Kidney epithelial cell (primary cell): ENCODE measurements at places on chromosomes 5 and 9.

- peak; percentile 32 for DNase-seq
Observed at GRCh38 chr5:57598756-57599155, 116.1 kb upstream of the ACTBL2 start.

- DNase-seq: no peak
Observed at GRCh38 chr5:151622367-151623088, 31.4 kb upstream of the FAT2 start.

DNA sequence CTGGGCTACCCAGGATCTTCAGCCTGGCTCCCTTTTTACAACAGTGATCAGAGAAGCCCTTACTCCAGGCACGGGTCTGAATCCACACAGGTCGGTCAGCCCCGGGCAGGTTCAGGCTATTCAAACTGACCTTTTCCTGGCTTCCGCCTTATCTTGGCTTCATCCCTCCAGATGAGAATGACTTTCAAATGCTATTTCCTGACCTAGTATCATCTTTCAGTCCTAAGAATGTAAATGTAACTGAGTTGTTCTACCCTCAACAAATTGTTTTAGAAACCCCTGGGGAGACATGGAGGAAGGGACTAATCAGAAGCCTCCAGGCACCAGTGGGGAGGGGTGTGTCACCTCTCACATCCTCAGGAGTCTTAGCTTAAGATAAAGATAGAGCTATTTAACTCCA, 213.2 kb downstream of the EPB41L4A start:
- no peak for DNase-seq

- no peak for DNase-seq
Observed at GRCh38 chr9:10041726-10042229, 571.0 kb downstream of the PTPRD start.

DNA sequence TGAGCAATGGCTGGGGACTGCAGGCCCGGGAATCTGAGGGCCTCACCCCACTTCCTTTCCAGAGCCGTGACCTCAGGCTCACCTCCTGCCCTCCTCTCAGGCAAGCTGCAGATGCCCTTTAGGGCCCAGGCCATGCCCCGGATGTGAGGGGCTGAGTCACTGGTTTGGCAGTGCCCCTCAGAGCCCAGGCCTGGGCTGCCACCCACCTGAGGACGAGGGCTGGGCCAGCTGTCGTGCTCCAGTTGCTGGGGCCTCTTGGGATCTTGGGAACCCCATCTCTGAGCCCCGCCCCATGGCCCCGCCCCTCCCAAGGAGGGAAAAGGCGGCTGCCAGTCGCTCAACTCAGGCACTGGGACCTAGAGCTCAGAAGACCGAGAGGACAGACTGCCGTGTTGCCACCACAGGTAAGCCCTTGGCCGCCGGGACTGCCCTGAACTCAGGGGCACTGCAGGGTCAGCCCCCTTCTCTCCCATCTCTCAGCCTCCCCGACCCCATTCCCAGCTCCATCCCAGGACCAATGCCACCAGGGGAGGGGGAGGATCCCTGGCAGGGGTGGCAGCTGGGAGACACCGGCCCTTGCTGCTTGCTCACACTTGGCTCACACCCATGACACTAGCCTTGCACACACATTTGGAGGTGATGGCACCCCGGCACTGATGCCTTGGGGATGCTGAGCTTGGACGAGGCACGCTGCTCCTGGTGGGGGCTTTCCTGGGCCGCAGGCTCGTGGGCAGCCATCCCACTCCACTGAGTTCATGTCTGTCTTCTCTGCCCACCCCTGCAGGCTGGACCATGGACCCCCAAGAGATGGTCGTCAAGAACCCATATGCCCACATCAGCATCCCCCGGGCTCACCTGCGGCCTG, at the start of gene CYSRT1:
CYSRT1 (plus strand) TSS at position 345 of the 865 bp plus-strand sequence; CDS start at position 793, 448 bp downstream.
- DNase-seq: no peak

DNA sequence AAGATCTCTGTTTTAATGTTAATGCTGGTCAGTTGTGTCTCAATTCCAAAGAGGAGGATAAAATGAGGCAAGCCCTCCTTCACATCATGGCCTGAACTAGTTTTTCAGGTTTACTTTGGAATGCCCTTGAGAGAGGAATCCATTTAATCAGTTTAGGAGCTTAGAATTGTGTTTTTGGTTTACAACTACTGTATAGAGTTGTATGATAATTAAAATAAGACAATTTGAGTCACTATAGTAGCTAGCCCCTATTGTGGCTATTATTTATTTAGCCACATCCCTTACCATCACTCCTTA, 107.8 kb upstream of the PRLR start:
- DNase-seq: no peak

DNA sequence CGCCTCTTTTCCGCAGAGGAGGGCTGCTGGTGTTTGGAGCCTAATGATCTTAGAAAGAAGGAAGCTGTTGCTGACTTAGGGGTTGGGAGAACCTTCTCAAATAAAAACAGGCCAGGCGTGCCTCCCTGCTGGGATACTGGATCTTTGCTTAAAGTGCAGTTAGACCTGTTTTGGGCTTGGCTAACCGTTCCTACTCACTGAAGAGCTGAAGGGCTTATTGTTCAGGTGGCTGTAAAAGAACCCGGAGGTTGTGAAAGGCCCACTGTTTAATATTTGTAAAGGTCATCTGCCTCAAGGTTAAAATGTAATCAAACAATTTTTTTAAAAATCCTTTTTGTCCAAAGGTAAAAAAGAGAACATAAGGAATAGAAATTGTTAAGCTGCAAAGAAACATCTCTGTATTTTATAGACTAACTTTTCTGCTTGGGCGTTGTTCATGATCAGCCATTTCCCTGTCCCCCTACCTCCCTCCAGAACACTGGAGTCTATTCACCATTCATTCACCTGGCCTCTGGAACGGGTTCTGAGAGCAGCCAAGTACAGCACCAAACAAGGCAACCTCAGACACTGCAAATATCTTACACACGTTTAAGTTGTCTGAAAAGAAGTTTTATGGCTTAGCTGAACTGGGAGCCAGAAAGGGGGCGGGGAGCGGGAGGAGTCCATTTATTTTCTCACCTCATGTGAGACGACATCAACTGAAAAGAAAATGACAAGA, 18.6 kb upstream of the MTMR12 start:
- DNase-seq: no peak

GRCh38 chr9:69621730-69622460, 50.3 kb downstream of the APBA1 start:
- DNase-seq: no peak

DNA sequence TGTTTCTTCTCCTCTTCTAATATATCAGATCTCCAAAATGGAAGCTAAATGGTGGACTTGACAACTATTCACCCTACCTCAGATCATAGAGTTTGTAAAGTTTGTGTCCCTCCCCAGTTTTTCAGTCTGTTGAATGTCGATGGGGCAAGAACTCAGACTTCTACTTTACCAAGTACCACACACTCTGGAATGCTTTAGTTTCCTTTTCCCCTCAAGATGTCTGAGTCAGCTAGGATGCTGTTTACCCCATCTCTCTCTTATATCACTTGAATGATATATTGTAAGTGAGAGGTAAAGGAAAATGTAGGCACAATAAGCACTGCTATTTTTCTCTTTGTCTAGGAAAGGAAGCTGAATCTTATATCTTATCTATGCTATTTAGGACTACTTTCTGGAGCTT, 25.9 kb upstream of the TAL2 start:
- DNase-seq: no peak

DNA sequence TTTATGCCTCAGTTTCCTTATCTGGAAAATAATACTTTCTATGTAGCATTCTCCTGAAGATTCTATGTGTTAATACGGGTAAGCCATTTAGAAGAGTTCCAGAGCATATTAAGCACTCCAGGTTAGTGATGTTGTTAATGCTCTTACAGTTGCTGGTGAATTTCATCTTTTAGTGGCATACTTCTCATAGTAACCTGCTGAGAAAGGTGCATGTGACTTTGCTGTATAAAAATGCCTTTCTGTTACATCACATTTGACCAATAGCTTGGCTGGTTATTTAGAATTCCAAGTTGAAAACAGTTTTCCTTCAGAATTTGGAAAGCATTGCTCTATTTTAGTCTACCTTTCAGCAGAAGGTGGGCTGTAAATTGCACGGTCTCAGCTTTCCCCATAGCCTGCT, 27.2 kb downstream of the GCNT1 start:
- DNase-seq: peak; percentile 14

GRCh38 chr5:123700624-123701287, 188.8 kb downstream of the CSNK1G3 start:
- DNase-seq: peak; percentile 96

- no peak for DNase-seq
Observed at GRCh38 chr9:78821126-78821822, 524.3 kb downstream of the PSAT1 start.

DNA sequence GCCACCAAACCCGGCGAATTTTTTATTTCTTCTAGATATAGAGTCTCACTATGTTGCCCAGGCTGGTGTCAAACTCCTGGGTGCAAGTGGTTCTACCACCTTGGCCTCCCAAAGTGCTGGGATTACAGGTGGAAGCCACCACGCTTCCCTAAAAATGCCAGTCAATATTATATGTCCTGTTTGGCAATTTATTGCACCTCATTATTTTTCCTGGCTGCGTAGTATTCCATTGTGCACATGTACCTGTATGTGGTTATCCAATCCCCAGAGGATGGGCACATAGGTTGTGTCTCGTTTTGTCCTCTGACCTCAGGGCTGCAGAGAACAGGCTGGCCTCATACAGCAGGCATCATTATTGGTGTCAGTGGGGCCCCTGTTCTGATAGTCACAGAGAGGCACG, 181.7 kb downstream of the C9orf50 start:
- DNase-seq: no peak

- DNase-seq: no peak
Observed at GRCh38 chr9:78572266-78572665, 275.3 kb downstream of the PSAT1 start.

- DNase-seq: no peak
Observed at GRCh38 chr5:157689942-157690689, 18.8 kb downstream of the C5orf52 start.

- peak; percentile 35 for DNase-seq
Observed at GRCh38 chr9:93586290-93587057, 10.1 kb downstream of the PHF2 start.

- DNase-seq: no peak
Observed at GRCh38 chr5:78626009-78626571, 22.5 kb downstream of the LHFPL2 start.

- DNase-seq: no peak
Observed at GRCh38 chr5:80308526-80308925, 11.3 kb upstream of the SPZ1 start.

GRCh38 chr5:179207470-179207869, 137.8 kb downstream of the ADAMTS2 start:
- DNase-seq: no peak

- DNase-seq: no peak
Observed at GRCh38 chr5:149840226-149840825, 104.3 kb downstream of the PDE6A start.

GRCh38 chr9:121770415-121771273, 119.2 kb downstream of the DAB2IP start:
- no peak for DNase-seq

DNA sequence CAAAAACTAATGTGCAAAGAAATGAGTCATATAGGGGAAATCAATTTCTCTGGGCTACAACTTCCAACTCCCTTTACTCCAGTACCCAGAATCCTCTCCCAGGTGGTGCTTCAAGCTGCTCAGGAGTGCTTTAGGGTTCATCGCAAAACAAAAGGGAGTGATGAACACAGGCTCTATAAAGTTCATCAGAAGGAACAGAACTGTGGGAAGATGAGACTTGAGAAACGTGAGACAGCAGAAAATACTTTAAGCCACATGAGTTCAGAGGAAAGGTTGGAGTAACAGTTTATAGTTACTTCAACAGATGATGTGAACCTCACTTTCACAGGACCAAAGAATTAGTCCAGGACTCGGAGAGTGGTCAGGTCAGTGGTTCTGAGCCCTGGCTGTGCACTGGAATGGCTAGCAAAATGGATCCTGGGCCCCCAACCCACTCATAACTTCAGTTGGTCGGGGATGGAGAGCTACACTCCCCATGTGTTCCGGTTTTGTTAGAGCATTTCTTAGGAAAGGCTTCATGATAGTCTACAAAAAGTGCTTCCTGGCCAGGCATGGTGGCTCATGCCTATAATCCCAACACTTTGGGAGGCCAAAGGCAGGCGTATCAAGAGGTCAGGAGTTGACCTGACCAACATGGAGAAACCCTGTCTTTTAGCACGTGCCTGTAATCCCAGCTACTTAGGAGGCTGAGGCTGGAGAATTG, 4.3 kb downstream of the RPL12 start:
- DNase-seq: no peak

DNA sequence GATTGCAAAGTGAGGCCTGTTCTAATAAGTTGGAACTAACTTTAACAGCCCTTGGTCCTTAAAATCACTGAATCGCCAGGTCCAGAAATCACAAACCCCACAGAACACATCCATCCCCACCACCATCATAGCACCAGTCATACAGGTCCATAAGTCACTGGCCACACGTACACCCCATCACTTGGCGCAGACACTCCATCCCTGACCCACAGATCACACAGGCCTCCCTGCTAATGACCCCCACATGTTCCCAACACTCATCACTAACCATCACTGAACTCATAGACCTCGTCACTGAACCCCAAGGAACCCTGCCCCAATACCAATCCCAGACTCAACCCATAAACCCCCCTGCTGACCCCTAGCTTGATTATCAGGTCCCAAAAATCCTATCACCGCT, 41.2 kb upstream of the ZNF300 start:
- no peak for DNase-seq

DNA sequence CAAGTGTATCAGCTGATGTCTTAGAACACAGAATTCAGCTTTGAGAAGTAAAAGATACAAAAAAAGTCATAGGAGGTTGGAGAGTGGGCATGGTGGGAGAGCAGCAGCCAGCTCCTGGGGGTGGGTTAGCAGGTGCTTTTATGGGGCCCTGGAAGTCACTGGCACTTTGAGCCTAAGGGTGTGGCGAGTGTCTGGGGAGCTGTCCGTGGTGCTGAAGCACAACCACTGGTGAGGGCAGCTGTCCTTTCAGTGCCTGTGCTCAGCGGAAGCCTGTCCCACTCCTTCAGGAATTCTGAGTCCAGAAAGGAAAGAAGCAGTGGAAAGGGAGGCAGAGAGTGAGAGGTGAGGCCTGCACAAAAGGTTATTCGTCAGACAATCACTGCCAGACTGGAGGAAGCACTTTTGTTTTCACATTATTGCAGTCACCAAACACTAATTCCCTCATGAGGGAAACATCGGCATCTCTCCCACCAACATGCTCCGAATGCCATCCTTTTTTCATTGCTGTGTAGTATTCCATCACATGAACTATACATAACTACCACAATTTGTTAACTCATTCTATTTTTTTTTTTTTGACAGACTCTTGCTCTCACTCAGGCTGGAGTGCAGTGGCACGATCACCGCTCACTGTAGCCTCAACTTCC, 59.4 kb upstream of the RAPGEF1 start:
- no peak for DNase-seq

- no peak for DNase-seq
Observed at GRCh38 chr5:68285851-68286611, 70.5 kb downstream of the PIK3R1 start.

DNA sequence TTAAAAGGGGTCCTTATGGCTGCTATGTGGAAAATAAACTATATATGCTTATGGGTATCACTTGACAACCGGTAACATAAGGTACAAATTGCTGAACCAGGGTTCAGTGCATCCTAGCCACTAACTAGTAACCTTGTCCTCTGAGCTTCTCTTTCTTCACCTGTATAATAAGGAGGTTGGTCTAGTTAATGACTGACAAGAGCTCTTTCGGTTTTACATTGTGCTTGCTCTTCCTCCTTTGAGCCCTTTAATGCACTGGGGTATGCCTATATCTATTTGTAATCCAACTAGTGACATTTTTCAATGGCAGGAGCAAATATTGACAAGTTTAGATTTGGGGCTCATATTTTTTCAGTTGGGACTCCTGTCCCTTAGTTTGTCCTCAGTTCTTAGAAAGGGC, 66.1 kb downstream of the NPR3 start:
- no peak for DNase-seq
